ENCODE measurements at places on chromosomes 11 and 22. TPM values are rescaled to one million over a fixed set of nuclear protein-coding genes. Genes with fewer than 3 reads are reported as not detected.

DNA sequence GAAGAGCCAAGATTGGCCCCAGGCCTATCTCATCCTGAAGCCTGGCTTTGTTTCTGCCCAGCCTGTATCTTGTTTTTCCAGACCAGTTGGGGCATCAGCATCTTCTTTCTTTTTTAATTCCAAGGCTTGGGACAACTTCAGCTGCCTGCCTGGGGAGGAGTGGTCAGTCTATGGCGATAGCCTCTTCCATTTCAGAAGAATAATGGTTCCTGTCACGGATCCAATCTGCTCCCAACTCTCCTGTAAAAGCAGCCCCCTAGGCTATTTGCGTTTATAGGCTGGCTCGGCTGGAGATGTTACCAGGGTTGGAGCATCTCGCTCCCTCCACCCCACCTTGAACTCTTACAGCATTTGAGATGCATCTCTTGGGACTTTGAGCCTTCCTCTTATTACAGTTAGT, 145.2 kb upstream of the CADM1 start:
- DNase-seq = no peak
- H3K4me1 ChIP-seq = no peaks in the 10 kb centered on the region
- H3K36me3 ChIP-seq = no peaks in the 10 kb centered on the region
- no peak overlapping the region for H3K27ac ChIP-seq

- H3K27ac ChIP-seq = no peak overlapping the region
- no peaks in the 10 kb centered on the region for H3K36me3 ChIP-seq
- peaks cover 6% of the 10 kb centered on the region for H3K27me3 ChIP-seq
- H3K4me3 ChIP-seq = no peak overlapping the region
These were observed 104.9 kb downstream of the KCNC1 start for GRCh38 chr11:17839450-17839849.

GRCh38 chr22:44116331-44116730, 64.4 kb upstream of the PARVG start:
- peaks cover 3% of the 10 kb centered on the region for H3K36me3 ChIP-seq
- H3K27ac ChIP-seq = no peak overlapping the region
- no peak for DNase-seq

DNA sequence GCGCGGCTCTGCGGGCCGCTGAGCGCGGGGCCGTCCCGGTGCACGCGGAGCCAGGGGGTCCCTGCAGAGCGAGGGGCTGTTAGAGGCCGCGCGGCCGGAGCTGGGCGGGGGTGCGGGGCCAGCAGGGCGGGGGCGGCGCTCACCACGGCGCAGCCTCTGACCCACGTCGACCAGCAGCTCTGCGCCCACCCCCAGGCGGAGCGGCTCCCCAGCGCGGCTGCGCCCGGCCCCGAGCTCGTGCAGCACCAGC, 385 bp upstream of the SCO2 start:
- peaks cover 19% of the 10 kb centered on the region for H3K4me1 ChIP-seq
- H3K36me3 ChIP-seq = peaks cover 7% of the 10 kb centered on the region
- H3K27ac ChIP-seq = no peak overlapping the region
- H3K4me3 ChIP-seq = peak overlapping the region; percentile 94
- peaks cover 5% of the 10 kb centered on the region for H3K27me3 ChIP-seq

SLC5A1 gene
- total RNA-seq = not detected

SVIP gene
- 10.8 TPM for total RNA-seq

DNA sequence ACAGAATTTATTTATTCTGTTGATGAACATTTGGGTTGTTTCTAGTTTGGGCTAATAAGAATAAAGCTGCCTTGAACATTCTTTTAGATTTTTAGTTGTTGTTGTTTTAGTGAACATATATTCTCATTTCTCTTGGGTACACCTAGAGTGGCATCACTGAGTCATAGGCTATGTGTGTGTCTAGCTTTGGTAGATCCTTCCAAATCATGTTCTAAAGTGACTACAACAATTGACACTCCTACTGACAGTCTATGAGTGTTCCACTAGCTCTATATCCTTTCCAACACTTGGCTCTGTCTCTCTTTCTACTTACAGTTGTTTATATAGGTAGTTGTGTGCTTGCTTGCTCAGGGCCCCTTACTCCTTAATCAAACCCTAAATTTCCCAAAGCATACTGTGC, 346.0 kb upstream of the NCAM1 start:
- H3K4me3 ChIP-seq = no peak overlapping the region
- peaks cover 6% of the 10 kb centered on the region for H3K4me1 ChIP-seq
- no peaks in the 10 kb centered on the region for H3K27me3 ChIP-seq
- DNase-seq = no peak

GRCh38 chr22:44143105-44143474, 37.6 kb upstream of the PARVG start:
- DNase-seq = no peak
- no peak overlapping the region for H3K4me3 ChIP-seq
- H3K4me1 ChIP-seq = no peaks in the 10 kb centered on the region
- H3K27me3 ChIP-seq = no peaks in the 10 kb centered on the region
- H3K36me3 ChIP-seq = peaks cover 16% of the 10 kb centered on the region

GRCh38 chr22:40874016-40874415, 12.1 kb upstream of the DNAJB7 start:
- H3K36me3 ChIP-seq = no peaks in the 10 kb centered on the region
- H3K27me3 ChIP-seq = no peaks in the 10 kb centered on the region
- H3K27ac ChIP-seq = no peak overlapping the region
- H3K4me1 ChIP-seq = no peaks in the 10 kb centered on the region
- no peak overlapping the region for H3K4me3 ChIP-seq
- no peak for DNase-seq

- H3K27ac ChIP-seq = no peak overlapping the region
- H3K4me3 ChIP-seq = no peak overlapping the region
- H3K4me1 ChIP-seq = no peaks in the 10 kb centered on the region
- DNase-seq = no peak
- H3K36me3 ChIP-seq = no peaks in the 10 kb centered on the region
These were observed 1.9 kb downstream of the MUC5B start for GRCh38 chr11:1224491-1225385.

GRCh38 chr11:65821107-65821506, 12.7 kb upstream of the SNX32 start:
- H3K27me3 ChIP-seq = peaks cover 15% of the 10 kb centered on the region
- no peak for DNase-seq
- H3K27ac ChIP-seq = no peak overlapping the region
